ENCODE measurements at places on chromosomes 7 and 10.

DNA sequence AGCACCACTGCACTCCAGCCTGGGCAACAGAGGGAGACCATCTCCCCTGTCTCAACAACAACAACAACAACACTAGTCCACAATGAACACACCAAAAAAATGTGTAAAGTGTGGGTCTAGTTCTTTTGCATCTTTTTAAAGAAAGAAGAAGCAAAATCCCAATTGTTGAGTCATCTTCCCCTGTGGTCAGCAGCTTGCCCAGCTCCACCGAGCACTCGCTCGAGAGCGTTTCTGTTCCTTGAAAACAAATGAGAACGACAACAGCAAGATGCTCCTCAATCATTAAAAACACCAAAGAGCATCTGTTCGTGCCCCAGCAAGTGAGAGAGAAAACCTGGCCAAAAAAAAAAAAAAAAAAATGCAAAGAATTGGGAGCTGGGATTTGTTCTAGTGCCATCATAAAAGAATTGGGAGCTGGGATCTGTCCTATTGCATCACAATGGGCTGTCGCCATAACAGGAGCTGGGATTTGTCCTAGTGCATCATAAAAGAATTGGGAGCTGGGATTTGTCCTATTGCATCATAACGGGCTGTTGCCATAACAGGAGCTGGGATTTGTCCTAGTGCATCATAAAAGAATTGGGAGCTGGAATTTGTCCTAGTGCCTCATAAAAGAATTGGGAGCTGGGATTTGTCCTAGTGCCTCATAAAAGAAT is 118.1 kb downstream of the PTPRN2 start:
- DNase-seq = no peak

DNA sequence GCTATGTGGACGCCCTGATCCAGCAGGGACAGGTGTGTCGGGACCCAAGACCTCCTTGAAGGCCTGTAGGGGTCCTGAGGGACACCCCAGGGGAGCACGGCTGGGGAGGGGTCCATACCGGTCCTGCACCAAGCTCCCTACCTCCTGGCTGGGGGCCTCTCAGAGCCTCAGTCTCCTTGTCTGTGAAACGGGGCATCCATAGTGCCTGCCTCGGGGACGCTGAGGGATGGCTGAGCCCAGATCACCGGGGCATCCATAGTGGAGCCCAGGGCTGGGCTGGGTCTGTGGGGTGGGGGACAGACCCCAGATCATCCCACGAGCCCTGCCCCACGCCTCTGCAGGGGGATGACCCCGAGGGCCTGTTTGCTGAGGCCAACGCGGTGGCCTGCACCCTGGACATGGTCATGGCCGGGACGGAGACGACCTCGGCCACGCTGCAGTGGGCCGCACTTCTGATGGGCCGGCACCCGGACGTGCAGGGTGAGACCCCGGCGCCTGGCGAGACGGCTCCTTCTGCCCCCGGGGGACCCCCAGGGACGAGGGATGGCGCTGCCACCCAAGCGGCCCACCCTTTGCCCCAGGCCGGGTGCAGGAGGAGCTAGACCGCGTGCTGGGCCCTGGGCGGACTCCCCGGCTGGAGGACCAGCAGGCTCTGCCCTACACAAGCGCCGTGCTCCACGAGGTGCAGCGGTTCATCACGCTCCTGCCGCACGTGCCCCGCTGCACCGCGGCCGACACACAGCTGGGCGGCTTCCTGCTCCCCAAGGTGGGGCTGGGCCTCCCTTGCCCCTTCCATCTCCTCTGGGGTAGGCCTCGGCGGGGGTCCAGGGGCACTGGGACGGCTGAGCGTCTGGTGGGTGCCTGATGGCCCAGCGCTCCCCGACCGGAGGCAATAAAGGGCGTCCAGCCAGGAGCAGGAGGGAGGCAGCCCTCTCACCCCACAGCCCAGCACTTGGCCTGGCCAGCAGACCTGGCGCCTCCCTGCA is 4.1 kb downstream of the CYP2W1 start:
- DNase-seq = no peak

DNA sequence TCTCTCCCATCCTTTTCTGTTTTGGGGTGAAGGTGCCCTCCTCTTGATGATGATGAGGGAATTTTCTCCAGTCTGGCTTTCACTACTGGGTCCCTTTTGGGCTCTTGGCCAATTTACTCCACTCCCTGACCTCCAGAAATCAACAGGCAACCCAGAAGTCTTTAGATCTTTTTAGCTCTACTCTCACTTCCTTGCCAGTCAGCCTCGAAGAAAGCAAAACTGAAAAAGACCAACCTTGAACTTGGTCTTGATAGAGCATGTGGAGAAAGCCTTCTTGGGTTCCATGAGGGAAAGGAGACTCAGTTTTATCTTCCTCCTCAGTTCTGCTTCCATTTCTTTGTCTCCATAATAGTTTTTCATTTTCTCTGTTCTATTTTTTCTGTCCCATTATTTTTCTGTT is 91.4 kb upstream of the NPVF start:
- DNase-seq = no peak

GRCh38 chr10:112797197-112797596 is 152.8 kb upstream of the TCF7L2 start:
- DNase-seq = no peak

- DNase-seq = no peak
Observed at GRCh38 chr10:45421221-45422097, 47.4 kb downstream of the ALOX5 start.

DNA sequence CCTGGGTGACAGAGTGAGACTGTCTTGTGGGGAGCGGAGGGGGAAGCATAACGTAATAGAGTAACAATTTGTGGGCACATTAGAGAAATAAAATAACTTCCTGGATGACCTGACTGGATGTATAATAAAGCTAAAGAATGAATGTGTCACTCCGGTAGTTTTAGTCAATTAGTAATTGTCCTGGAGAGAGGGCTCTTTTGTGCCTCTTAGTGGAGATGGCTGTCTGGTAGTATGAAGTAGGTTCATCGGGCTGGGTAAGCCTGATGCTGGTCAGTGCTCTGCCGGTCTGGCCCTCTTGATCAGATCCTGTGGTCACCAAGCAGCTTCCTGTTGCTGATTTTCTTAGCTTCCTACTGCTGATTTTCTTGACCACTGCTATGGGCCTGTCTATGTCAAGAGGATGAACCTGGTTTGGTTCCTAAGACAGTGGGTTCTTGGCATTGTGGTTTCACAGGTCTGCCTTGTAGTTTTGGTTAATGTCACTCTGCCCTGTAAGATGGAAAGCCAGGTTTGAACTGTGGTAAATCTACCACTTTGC is 34.1 kb downstream of the ZRANB1 start:
- no peak for DNase-seq

- no peak for DNase-seq
Observed at GRCh38 chr10:73647211-73647874, 6.1 kb upstream of the MYOZ1 start.

GRCh38 chr10:81838950-81839349 is 36.0 kb upstream of the NRG3 start:
- no peak for DNase-seq

- DNase-seq = no peak
Observed at GRCh38 chr7:82156168-82156567, 287.4 kb downstream of the CACNA2D1 start.

GRCh38 chr7:149181450-149181790 is 13.9 kb upstream of the ZNF282 start:
- no peak for DNase-seq

- DNase-seq = peak; percentile 44
Observed at GRCh38 chr10:113563306-113564088, 10.6 kb downstream of the HABP2 start.

Measured in activated CD8-positive, alpha-beta memory T cell treated with anti-CD3 and anti-CD28 coated beads for 1 hour (primary cell).